ENCODE measurements at places on chromosomes 11 and 22.

DNA sequence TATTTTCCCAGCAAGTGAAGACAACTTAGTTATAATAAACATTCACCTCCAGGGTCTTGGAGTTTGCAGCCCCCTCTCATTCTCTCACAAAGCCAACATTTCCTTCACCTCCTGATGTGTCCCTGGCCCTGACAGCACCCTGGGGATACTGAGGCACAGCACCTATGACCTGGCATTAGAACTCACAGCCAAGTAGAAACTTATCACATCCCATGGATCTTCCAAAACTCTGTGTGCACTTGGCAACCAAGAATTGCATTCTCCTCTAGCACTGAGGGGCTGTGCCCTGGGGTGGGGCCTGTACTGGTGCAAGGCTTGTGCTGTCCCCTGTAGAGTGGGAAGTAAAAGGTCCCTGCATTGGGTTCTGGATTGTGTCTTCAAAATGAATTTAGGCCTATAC lies 116.7 kb upstream of the IGLL5 start:
- no peak for DNase-seq

GRCh38 chr22:17101475-17102296 lies 16.9 kb downstream of the IL17RA start:
- no peak for DNase-seq

DNA sequence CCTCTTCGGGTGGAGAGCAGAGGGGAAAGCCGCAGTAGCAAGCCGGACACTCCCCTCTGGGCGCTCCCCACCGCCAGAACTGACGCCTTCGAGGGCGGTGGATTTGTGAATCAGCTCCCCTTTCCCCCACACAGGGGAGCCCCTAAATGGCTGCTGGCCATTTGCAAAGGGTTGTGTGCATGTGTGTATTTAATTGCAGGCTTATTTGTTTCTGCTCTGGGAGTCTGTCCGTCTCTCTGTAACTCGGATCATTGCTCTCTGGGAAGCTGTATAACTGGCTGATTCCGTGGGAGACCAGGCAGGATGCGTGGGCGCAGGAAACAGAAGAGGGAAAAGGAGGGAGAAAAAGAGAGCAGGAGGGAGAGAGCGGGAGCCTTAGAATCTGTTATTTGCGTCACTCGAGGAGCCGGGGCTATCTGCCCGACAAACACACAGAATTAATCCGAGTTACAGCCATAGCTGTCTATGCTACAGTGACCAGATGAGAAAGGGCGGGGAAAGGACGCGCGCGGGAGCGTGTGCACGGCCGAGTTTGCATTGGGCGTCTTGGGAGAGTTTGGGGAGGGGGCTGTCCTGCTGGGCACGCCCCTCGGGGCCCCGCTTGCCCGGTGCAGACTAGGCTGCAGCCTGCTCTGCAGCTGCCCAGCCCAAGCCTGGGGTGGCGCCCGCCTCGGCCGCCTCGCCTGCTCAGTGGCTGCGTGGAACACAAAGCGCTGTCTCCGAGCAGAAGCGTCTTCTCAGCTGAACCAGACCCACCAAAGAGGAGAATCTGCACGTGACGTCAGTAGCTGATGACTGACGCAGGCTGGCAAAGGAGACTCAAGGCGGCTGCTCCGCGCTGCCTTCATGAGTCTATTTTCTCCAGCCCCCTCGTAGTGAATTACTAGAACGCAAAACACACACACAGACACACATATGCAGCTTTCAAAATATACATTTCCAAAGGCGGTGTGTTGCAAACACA lies 105.3 kb upstream of the HSD17B12 start:
- no peak for DNase-seq

DNA sequence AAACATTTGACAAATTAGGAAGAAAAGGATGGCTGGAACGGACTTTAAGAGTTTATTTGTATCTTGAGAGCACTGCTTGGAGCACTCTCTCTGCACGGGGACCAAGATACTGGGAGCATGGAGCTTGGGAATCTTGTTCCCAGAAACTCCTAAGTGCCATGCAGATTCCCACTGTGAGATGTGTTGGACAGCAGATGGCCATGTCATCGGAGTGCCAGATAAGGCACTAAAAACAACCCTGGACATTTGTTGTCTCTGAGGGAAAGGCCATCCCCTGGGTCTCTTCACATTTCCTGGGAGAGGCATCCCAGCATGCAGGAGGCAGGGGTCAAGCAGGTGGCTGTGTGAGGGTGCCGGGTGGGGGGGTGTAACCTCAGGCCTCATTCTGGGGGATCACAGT lies 2.9 kb downstream of the KIRREL3 start:
- DNase-seq, result no peak

DNA sequence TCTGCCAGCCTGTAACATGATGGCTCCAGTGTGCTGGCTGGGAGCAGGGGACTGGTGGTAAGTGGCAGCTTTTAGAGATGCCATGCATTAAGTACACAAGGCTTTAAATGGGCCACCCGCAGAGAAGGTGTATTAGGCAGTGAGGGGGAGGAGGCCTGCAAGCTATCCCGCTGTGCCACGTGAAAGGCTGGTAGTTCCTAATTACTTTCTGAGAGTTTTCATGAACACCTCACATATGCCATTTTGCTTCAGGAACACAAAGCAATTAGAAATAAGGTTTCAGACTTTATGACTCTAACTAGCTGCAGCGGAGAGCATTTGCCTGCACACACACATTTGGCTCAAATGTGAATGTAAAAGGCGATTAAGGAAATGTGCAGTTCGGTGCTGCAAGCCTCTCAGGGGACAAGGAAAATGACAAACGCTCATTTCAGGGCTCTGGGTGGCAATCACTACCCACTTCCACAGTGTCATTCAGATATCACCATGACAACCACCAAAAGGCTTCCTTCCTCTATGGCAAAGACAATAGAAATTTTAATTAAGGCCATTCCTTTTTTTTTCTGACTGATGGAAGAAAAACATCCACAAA lies 116.6 kb downstream of the PLEKHA7 start:
- DNase-seq, result no peak

DNA sequence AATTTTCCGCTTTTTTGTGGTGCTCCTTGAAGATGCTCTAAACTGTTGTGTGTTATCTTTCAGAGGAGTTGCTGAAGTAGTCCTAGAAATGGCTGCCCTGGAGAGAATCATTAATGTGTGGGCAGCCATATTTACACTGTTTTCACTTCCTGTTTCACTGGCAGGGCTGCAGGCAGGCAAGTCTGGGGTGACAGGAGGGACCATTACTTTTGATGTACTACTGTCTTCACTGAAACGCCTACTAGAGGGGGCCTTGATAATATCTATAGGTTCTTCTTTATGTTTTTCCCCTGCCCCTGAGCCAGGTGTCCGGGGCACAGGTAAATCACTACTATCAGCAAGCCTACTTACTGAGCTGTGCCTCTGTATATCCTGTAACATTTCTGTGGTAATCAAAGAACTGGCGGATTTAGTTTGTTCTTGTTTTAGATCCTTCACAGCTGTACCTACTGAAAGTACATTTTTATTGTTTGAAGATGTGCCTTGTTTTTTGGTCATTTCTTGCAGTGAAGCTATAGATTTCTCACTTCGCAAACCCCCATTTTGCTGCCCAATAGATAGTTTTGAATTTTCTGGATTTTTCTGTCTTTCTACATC lies 39.7 kb downstream of the ACAT1 start:
- peak; percentile 2 for DNase-seq

DNA sequence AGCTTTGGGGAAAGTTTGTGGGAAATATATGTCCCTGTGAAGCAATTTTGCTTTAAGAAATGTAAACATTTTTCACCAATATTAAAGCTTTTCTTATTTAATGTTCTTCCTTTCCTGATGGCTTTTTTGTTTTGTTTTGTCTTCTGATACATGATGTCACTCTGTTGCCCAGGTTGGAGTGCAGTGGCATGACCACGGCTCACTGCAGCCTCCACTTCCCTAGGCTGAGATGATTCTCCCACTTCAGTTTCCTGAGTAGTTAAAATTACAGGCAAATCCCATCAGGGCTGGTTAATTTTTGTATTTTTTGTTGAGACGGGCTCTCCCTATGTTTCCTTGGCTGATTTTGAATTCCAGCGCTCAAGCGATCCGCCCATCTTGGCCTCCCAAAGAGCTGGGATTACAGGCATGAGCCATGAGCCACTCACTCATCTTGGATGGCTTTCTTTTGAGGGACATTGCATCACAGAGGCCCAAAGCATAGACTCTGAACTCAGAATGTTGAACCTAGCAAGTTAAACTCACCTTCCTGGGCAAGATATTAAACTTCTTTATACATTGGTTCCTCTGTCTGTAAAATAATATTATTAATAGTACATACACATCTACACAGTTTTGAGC lies 651 bp upstream of the CARD16 start:
- DNase-seq, result no peak

GRCh38 chr11:61567286-61568061 lies 13.4 kb downstream of the SYT7 start:
- peak; percentile 66 for DNase-seq

DNA sequence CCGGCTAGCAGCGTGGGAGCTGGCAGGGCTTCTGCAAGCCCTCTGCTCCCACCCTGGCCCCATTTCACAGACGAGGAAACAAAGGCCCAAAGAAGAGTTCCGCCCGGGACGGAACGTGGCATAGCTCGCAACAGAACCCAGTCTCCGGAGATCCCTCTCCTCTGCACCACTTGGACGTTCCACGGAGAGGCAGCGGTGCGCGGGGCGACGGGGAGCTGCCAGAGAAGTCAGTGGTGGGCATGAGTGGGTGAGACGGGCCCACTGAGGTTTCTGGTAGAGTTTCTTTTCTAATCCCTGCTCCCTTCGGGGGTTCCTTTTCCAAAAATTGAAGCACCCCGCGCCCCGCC lies 554 bp upstream of the NECTIN1 start:
- DNase-seq, result no peak

Measured in central memory CD4-positive, alpha-beta T cell (primary cell).